Aorta (tissue), 5 donors: ENCODE measurements at places on chromosomes 3 and 15. TPM values are rescaled to one million over a fixed set of nuclear protein-coding genes. Genes with fewer than 3 reads are reported as not detected.

GRCh38 chr3:61532739-61533500 lies 28.5 kb upstream of the PTPRG start:
- no peak for DNase-seq

Gene LRCH3
- 15.4 TPM for polyA plus RNA-seq

Gene C3orf49
- polyA plus RNA-seq, result not detected

DNA sequence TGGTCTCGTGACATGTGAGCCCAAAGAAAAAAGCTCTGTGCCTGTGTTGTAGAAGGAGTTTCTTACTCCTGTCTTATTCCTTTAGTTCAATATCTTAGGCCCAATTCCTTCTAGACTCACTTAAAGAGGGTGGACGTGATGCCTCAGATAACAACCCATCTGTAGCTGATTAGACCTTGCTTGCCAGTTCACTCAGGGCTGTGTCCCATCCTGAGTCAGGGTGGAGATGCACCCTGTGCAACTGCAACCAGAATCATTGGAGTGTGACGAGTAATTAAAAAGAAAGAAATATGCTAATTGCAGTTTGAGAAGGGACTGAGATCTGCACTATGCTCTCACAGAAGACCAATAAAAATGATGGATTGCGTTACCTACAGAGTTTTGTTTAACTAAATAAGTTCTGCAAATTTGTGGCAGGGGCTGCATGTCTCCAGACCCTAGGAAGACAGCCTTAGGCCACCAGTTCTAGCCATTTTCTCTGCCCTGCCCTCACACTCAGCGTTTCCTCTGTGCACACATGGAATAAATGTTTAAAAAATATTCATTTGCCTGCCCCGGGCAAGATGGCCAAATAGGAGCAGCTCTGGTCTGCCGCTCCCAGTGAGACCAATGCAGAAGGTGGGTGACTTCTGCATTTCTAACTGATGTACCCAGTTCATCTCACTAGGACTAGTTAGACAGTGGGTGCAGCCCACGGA lies 83.0 kb downstream of the MOBP start:
- DNase-seq, result no peak

Gene MINDY4B
- not detected for polyA plus RNA-seq

Gene ZNF860
- 0.25 TPM for polyA plus RNA-seq

- DNase-seq, result no peak
Measured at GRCh38 chr15:49793943-49794342, 173.1 kb downstream of the DTWD1 start.

- DNase-seq, result no peak
Measured at GRCh38 chr3:39668420-39668819, 141.0 kb upstream of the MYRIP start.

GRCh38 chr3:132326251-132326650 lies 9.0 kb downstream of the ACP3 start:
- DNase-seq, result no peak

Gene ILDR1
- 0.28 TPM for polyA plus RNA-seq

Gene SNAPC5
- polyA plus RNA-seq, result 60.1 TPM

DNA sequence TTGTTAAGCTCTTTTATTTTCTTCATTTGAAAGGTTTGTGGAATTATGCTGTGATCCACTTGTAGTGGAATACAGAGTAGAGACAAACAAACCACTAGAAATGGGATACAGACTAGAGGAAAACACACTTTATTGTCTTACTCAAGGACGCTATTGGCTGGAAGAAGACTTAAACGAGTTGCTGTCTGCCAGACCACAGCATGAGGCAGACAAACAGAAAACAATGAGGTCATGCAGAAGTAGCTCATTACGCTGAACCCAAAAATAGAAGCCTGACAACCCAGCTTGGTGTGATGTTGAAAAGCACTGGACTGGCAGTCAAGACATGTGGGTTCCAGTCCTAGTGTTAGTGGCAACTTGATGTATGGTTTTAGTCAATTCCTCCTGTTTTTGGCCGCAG lies 62.4 kb upstream of the P3H2 start:
- DNase-seq, result no peak

Gene RNF123
- 29.8 TPM for polyA plus RNA-seq

- no peak for DNase-seq
Measured at GRCh38 chr3:118573912-118574311, 460.7 kb downstream of the IGSF11 start.

Gene ZNF774
- 2.6 TPM for polyA plus RNA-seq

- no peak for DNase-seq
Measured at GRCh38 chr3:128847666-128848370, 31.6 kb upstream of the ACAD9 start.

- no peak for DNase-seq
Measured at GRCh38 chr15:48946074-48946839, 17.5 kb downstream of the SHC4 start.

DNA sequence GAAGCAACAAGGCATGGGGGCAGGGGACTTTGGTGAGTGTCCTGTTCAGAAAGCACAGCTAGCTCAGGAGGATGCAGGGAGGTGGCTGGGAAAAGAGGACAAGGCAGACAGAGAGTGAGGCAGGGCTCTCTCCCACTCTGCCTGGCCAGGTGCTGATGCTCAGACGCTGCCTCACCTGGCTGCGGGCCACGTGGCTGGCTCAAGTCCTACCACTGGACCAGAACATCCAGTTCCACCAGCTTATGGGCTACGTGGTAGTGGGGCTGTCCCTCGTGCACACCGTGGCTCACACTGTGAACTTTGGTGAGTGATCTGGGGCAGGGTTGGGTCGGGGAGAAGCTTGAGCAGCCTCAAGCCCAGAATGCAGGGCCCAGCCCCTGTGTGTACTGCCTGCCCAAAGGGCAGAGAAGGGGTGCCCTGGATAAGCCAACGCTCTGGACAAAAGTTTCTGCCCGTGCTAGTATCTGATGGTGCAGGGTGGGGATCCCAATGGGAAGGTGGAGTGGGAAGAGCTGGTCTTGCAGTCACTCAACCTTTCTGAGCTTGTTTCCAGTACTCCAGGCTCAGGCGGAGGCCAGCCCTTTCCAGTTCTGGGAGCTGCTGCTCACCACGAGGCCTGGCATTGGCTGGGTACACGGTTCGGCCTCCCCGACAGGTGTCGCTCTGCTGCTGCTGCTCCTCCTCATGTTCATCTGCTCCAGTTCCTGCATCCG lies 20.9 kb downstream of the NOX5 start:
- DNase-seq, result no peak

- DNase-seq, result no peak
Measured at GRCh38 chr15:71804695-71805470, 5.5 kb upstream of the NR2E3 start.

DNA sequence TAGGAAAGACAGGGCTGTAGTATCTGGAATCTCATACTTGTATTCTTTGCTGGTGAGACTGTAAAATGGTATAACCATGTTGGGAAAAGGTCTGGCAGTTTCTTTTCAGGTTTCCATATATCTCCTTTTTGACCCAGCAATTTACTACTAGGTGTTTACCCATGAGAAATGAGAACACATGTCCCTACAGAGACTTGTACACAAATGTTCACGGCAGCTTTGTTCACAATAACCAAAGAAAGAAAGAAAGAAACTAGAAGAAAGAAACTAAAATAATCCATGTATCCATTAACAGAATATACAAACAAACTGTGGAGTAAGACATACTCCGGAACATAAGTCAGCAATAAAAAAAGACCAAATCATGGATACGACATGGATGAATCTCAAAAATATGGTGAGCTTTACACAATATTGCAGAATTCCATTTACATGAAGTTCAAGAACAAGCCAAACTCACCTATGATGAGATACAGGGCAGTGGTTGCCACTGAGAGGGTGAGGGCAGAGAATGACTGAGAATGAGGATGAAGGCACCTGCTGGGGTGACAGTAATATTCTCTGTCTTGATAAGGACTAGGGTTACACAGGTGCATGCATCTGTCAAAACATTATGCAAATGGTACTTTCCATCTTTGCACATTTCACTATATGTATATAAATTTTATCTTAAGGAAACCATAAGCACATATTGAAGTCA lies 2.7 kb downstream of the RFTN1 start:
- DNase-seq, result no peak

Gene SCAANT1
- polyA plus RNA-seq, result not detected

Gene TGM5
- not detected for polyA plus RNA-seq

- DNase-seq, result peak; percentile 96
Measured at GRCh38 chr15:74937590-74938371, at the start of gene COX5A. TSS of gene COX5A (minus strand) at chr15:74938073. CDS start at chr15:74938014, 59 bp downstream.

Gene P2RY14
- polyA plus RNA-seq, result 0.97 TPM

Gene FRMD4B
- 5.6 TPM for polyA plus RNA-seq

Gene FILIP1L
- polyA plus RNA-seq, result 170 TPM

Gene EAF2
- 8.3 TPM for polyA plus RNA-seq

DNA sequence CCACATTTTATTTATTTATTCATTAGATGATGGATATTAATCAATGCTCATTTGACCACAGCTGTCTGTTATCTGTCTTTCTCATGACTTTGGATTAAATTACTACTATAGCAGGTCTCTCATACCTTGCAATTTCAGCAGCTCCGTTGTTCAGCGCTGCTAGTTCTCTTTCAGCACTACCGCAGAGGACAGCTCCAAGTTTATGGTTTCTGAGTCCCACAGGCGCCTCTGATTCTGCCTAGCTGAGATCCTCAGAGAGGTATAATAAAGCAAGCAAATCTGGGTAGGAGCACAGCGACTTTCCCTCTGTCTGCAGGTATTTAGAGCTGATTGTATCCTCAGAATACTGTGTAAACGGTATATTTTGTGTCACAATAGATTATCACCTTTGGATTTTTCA lies 204.9 kb downstream of the CNTN4 start:
- no peak for DNase-seq

Gene CCDC33
- polyA plus RNA-seq, result not detected

DNA sequence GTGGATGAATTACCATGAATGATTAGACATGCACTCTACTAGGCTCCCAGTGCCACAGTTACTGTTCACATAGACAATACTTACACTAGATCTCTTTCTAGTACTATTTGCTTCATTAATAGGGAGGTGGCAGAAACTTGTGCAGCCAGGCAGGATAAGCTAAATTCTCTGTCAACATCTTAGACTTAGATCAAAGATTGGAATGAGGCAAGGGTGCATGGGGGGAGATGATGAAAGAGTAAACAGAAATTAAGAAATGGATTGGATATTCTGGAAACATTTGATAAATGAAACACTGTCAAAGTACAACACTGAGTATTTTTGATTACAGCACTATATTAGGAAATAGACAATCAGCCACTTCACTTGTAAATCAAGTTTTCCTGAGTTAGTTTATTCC lies 205.4 kb upstream of the TBC1D5 start:
- no peak for DNase-seq

DNA sequence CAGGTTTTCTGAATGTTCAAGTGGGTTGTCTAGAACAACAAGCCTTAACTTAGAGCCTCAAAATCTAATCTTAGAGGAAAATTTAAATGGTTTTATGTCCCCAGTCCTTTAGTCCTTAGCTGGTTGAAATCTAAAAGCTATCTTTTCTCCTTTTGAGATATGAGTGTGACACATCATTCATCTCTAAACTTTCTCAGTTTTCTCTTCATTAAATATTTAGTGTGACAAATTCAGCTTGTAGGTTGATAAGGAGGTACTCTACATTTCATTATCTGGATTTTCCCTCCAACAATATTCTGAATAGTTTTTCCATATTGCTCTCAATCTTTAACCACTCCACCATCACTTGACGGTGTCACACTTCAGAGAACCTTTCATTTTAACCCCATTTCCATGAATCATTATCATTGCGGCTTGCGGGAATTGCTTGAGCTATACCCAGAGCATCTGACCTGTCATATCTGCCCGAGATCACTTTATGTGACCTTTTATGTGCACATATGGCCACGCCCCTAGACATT lies 16.1 kb upstream of the ATP8B4 start:
- DNase-seq, result no peak

Gene RARB
- polyA plus RNA-seq, result 1.6 TPM

- no peak for DNase-seq
Measured at GRCh38 chr3:16474216-16474615, 39.3 kb downstream of the RFTN1 start.

GRCh38 chr3:180855364-180855763 lies 57.1 kb upstream of the FXR1 start:
- DNase-seq, result no peak

Gene IQCF5
- not detected for polyA plus RNA-seq

Gene CCDC54
- polyA plus RNA-seq, result not detected

- DNase-seq, result no peak
Measured at GRCh38 chr3:107208100-107208499, 169.1 kb upstream of the CCDC54 start.

GRCh38 chr3:182668541-182668940 lies 124.8 kb upstream of the ATP11B start:
- no peak for DNase-seq

Gene CYP1A1
- 6.4 TPM for polyA plus RNA-seq

DNA sequence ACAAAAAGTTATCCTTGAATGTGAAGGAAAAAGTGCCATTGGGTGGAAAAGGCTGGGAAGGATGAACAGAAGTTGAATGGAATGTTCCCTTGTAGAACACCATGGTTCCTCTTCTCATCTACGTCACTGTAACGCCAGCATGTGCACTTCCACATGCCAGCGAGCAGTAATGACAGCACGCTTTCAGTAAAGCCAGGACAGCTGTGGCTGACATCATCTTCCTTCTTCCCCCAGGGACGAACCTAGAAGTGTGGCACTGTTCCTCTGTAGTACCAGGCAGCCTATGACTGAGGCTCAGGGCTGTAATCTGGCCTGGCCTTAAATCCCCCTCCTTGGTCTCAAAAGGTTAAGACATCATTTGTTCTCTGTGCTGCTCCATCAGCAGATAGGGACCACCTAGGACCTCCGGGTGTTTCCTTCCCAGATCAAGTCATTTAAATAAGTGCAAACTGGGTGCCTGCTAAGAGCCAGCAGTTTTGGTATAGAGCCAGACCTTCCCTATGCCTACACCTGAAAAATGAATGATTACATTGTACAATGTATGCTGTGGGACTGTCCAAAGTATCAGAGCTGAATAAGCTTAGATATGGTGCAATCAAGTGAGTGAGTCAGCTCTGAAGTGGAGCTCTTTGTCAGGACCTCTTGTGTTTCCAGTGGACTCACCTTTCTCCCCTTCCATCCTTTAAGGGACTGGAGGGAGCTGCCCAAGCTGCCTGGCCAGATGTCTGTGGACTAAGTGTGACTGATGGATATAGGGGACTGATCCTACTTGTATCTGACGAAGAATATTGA lies 5.6 kb upstream of the SRPRB start:
- peak; percentile 60 for DNase-seq

Gene CCR8
- polyA plus RNA-seq, result not detected

- DNase-seq, result no peak
Measured at GRCh38 chr15:61556037-61556648, 327.0 kb upstream of the RORA start.

DNA sequence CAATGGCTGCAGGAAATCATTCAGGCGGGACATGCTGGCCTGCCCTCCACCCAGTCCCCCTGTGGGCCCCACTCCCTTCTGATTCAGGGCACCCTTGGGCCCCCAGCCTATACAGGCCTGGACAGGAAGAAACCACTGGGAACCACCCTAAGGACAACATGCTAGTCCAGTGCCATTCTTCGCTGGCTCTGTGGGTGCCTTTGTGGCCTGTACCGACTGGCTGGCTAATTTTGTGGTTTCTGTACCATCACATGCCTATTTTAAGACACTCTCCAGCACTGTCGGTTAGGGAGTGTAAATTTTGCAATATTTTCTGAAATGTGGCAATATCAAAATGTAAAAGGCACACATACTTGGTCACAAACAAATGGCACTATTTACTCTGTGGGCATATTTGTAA lies 61.4 kb upstream of the POLG start:
- peak; percentile 33 for DNase-seq

Gene DPPA2
- polyA plus RNA-seq, result not detected
